Activated CD8-positive, alpha-beta T cell treated with anti-CD3 and anti-CD28 coated beads, Interleukin-2, amount 10 ng/mL, durations not matched to agents 7 days and 5 days (primary cell): ENCODE measurements at places on chromosomes 3 and 15. TPM values are rescaled to one million over a fixed set of nuclear protein-coding genes. Genes with fewer than 3 reads are reported as not detected.

Gene LINGO1
- total RNA-seq = not detected

Gene ETV5
- total RNA-seq = 0.52 TPM

DNA sequence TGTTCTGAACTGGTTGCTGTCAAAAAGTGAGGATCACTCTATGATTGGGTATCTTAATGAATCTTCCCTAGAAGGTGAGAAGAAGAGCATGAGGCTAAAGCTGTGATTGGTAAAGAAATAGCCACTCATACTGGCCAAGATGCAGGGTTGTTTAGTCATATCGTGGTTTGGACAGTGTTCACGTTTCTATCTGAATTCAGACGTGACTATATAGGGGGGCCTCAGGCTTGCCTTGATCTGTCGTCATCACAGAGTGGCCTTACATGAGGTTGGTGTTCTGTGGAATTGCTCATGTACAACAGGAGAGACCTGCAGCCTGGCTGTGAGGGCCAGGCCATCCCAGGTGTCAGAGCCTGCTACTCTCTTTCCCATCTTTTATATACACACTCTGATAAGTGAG, 12.4 kb downstream of the RTP2 start:
- H3K4me1 ChIP-seq = no peaks in the 10 kb centered on the region
- H3K36me3 ChIP-seq = no peaks in the 10 kb centered on the region
- H3K27ac ChIP-seq = no peak overlapping the region
- no peak for DNase-seq

DNA sequence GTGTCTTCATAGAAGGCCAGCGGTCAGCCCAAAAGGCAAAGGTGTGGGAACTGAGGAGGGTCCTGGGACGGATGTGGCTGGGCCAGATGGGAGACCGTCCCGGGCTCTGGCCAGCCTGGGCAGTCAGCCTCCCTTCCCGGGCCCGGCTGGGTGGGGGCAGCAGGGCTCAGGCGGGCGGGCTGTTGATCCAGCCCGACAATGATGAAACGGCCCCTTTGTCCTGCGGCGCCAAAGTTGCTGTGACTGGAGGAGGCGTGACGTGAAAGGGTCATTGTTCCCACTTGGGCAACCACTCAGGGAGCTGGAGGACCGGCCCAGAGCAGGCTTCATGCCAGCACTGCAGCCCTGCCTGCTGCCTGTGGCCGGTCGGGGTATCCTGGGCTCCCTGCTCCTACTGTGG, 16.5 kb downstream of the DUSP7 start:
- H3K27me3 ChIP-seq = no peaks in the 10 kb centered on the region
- H3K4me1 ChIP-seq = peaks cover 2% of the 10 kb centered on the region
- no peak overlapping the region for H3K27ac ChIP-seq
- H3K4me3 ChIP-seq = no peak overlapping the region
- no peaks in the 10 kb centered on the region for H3K36me3 ChIP-seq
- no peak for DNase-seq

DNA sequence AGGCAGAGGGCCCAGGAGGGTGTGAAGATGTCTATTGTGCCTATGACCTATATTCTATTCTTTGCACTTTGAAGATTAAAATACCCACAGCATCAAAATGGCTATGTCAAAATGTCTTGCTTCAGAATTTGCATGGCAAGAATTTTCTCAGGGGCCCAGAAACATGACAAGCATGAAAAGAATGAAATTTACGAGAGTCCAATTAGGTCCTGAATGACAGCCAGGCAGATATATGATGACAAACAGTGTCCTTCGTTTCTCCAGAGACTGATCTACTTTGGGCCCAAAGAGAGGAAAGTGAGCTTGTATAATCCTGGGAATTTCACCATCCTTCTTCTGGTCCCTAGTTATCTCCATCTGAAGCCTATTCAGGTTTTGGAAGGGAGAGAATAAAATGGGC, 609.9 kb downstream of the FHIT start:
- DNase-seq = no peak
- no peaks in the 10 kb centered on the region for H3K36me3 ChIP-seq
- H3K27ac ChIP-seq = no peak overlapping the region

- peaks cover 11% of the 10 kb centered on the region for H3K36me3 ChIP-seq
- H3K27ac ChIP-seq = no peak overlapping the region
- H3K4me3 ChIP-seq = no peak overlapping the region
Measured at GRCh38 chr3:129867506-129868124, 25.9 kb downstream of the TMCC1 start.

- peak overlapping the region; percentile 100 for H3K4me3 ChIP-seq
- no peak for DNase-seq
- H3K27me3 ChIP-seq = no peaks in the 10 kb centered on the region
- H3K36me3 ChIP-seq = peaks cover 34% of the 10 kb centered on the region
- peak overlapping the region; percentile 99 for H3K27ac ChIP-seq
Measured at GRCh38 chr3:108590460-108590859, 938 bp downstream of the DZIP3 start.

DNA sequence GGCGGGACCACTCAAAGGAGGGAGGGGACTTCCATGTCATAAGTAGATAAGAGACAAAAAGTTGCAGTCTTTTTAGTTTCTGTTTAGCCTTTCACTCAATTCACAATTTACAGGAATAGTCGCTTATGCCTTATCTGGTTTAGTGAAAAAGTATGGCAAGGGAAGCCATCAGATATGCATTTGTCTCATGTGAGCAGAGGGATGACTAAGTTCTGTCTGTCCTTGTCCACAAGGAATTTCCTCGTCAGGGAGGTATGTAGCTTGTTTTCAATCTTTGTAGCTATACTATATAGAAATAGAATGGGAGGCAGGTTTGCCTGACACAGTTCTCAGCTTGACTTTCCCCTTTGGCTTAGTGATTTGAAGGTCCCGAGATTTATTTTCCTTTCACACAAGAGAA, 882.8 kb downstream of the NAALADL2 start:
- no peak for DNase-seq
- no peaks in the 10 kb centered on the region for H3K36me3 ChIP-seq
- H3K27me3 ChIP-seq = no peaks in the 10 kb centered on the region

DNA sequence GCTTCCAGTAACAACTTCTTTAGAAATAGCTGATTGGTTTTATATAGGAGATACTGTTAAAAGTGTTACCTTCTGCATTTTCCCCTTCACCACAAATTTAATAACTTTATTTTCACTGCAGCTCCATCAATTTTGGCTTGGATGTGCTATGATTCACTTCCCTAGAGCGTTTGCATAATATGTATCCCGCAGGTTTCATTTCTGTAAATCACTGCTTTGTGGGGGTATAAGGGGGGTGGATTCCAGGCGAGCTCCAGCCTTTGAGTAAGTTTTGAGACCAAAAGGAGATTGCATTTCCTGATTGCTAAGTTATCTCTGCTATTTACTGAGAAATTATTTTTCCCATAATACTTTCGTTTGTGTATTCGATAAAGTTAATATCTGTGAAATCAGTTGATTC, 232.6 kb downstream of the TBL1XR1 start:
- no peak overlapping the region for H3K27ac ChIP-seq
- no peaks in the 10 kb centered on the region for H3K36me3 ChIP-seq
- no peak for DNase-seq
- peaks cover 11% of the 10 kb centered on the region for H3K27me3 ChIP-seq
- peaks cover 11% of the 10 kb centered on the region for H3K4me1 ChIP-seq

DNA sequence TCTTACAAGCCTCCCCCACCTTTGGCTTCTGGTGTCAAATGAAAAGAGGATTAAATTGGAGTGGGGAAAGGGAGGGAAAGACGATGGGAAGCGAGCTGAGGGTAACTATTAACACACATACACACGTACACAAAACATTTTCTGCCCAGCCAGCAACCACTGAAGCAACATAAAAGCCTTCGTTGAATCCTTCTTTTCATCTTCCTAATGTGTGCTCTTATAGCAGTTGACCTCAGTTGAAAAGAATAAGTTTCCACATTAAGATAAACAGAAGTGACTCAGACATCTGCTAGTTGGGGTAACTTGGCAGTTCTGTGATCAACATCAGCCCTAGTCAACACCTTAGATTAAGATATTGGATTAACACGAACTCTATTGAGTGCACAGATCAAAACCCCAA, 558.5 kb downstream of the MECOM start:
- DNase-seq = no peak
- H3K4me1 ChIP-seq = no peaks in the 10 kb centered on the region
- H3K27ac ChIP-seq = no peak overlapping the region
- no peaks in the 10 kb centered on the region for H3K27me3 ChIP-seq
- H3K36me3 ChIP-seq = no peaks in the 10 kb centered on the region

Gene CDAN1
- 25.0 TPM for total RNA-seq
